T-helper 17 cell (primary cell): ENCODE measurements at places on chromosomes 5 and 9. TPM values are rescaled to one million over a fixed set of nuclear protein-coding genes. Genes with fewer than 3 reads are reported as not detected.

The CNTNAP3 gene
- total RNA-seq, result not detected

The HTR1A gene
- not detected for total RNA-seq

The IRGM gene
- total RNA-seq, result 2.0 TPM

GRCh38 chr9:89563571-89564345 is 41.1 kb upstream of the GADD45G start:
- DNase-seq, result no peak
